Naive thymus-derived CD8-positive, alpha-beta T cell (primary cell): ENCODE measurements at places on chromosomes 4 and X. TPM values are rescaled to one million over a fixed set of nuclear protein-coding genes. Genes with fewer than 3 reads are reported as not detected.

Gene ADGRG4
- total RNA-seq, result not detected

- H3K36me3 ChIP-seq, result no peaks in the 10 kb centered on the region
- no peaks in the 10 kb centered on the region for H3K4me1 ChIP-seq
- H3K4me3 ChIP-seq, result no peak overlapping the region
- H3K27me3 ChIP-seq, result peaks cover 4% of the 10 kb centered on the region
Measured at GRCh38 chr4:54498661-54499111, 159.1 kb upstream of the KIT start.

Gene RASGEF1B
- total RNA-seq, result 13.6 TPM

GRCh38 chr4:185554365-185555126 is 19.2 kb upstream of the PDLIM3 start:
- H3K27ac ChIP-seq, result no peak overlapping the region
- DNase-seq, result no peak
- no peaks in the 10 kb centered on the region for H3K4me1 ChIP-seq
- H3K4me3 ChIP-seq, result no peak overlapping the region
- H3K36me3 ChIP-seq, result no peaks in the 10 kb centered on the region
- H3K27me3 ChIP-seq, result peaks cover 28% of the 10 kb centered on the region

DNA sequence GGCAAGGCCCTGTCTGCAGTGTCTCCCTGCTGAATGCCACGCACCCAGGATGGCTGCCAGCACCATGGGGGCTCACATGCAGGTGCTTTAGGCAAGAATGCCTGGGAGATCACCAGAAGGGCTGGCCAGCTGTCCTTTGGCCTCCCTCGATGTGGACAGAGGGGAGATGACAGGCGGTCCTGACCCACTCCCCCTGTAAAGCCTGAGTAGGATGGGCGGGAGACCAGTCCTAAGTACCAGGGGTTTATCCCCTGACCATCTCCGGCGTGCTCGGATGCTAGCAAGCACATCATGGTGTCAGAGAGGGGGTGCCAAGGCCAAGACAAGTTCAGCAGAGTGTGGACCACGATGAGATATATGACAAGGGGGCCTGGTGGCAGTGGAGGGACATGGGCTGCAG is 5.3 kb downstream of the PDZD4 start:
- H3K36me3 ChIP-seq, result no peaks in the 10 kb centered on the region
- DNase-seq, result no peak
- H3K4me1 ChIP-seq, result peaks cover 44% of the 10 kb centered on the region
- H3K27me3 ChIP-seq, result peaks cover 3% of the 10 kb centered on the region
- no peak overlapping the region for H3K27ac ChIP-seq

Gene FAT4
- not detected for total RNA-seq

- no peak overlapping the region for H3K27ac ChIP-seq
- H3K4me1 ChIP-seq, result no peaks in the 10 kb centered on the region
- DNase-seq, result no peak
- H3K36me3 ChIP-seq, result no peaks in the 10 kb centered on the region
- H3K4me3 ChIP-seq, result no peak overlapping the region
Measured at GRCh38 chr4:36549992-36550391, 268.6 kb downstream of the DTHD1 start.

DNA sequence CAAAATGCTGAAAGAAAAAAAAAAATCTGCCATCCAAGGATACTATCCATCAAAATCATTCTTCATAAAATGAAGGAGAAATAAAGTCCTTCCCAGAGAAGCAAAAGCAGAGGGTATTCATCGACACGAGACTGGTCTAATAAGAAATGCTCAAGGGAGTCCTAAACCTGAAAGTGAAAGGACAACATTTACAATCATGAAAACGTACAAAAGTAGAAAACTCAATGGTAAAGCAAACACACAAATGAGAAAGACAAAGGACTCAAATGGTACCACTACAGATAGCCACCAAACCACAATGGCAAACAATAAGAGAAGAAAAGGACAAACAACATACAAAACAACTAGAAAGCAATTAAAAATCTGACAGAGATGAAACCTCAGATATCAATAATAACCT is 41.0 kb downstream of the CD99L2 start:
- H3K27me3 ChIP-seq, result no peaks in the 10 kb centered on the region
- peaks cover 7% of the 10 kb centered on the region for H3K4me1 ChIP-seq
- H3K4me3 ChIP-seq, result no peak overlapping the region
- peaks cover 28% of the 10 kb centered on the region for H3K36me3 ChIP-seq
- no peak for DNase-seq
- H3K27ac ChIP-seq, result no peak overlapping the region

GRCh38 chr4:40066651-40067050 is 10.0 kb downstream of the N4BP2 start:
- no peak overlapping the region for H3K4me3 ChIP-seq
- peak overlapping the region; percentile 78 for H3K27ac ChIP-seq
- no peak for DNase-seq
- H3K4me1 ChIP-seq, result peaks cover 35% of the 10 kb centered on the region

Gene PHKA1
- total RNA-seq, result 0.80 TPM

GRCh38 chr4:99642725-99643489 is 14.7 kb downstream of the C4orf54 start:
- no peak overlapping the region for H3K27ac ChIP-seq
- H3K27me3 ChIP-seq, result peaks cover 8% of the 10 kb centered on the region
- DNase-seq, result no peak
- H3K4me1 ChIP-seq, result no peaks in the 10 kb centered on the region

Gene SULT1E1
- not detected for total RNA-seq

Gene THAP9
- 4.1 TPM for total RNA-seq

DNA sequence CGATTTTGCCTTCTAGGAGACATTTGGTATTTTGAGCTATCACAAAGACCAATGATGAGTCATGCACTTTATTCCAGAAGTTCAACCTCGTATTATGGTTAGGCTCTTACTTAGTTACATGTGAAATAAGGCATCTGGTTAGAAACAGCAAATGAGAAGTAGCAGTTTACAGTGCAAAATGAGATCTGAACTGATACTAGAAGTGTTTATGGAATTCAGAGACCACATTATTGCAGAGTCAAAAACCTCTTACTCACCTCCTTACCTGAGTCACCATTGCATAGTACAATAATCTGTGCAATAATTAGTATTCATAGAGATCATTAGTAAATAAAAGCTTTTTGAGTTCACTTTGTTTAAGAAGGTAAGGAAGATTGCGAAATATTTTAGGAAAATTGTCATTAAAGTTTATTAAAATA is 38.7 kb downstream of the SEC24B start:
- DNase-seq, result no peak
- no peak overlapping the region for H3K4me3 ChIP-seq
- H3K4me1 ChIP-seq, result peaks cover 18% of the 10 kb centered on the region
- H3K27ac ChIP-seq, result no peak overlapping the region
- peaks cover 21% of the 10 kb centered on the region for H3K36me3 ChIP-seq
- no peaks in the 10 kb centered on the region for H3K27me3 ChIP-seq

DNA sequence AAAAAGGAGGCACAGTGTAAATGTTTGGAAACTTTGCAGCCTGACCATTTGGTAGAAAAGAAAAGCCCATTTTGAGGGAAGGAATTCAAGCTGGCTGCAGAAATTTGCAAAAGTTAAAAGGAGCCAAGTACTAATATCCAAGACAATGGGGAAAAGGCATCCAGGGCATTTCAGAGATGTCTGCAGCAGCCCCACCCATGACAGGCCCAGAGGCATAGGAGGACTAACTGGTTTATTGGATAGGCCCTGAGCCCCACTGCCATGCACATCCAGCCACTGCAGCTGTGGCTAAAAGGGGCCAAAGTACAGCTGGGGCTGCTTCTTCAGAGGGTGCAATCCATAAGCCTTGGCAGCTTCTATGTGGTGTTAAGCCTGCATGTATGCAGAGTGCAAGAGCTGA is 104.9 kb downstream of the HS3ST1 start:
- no peaks in the 10 kb centered on the region for H3K4me1 ChIP-seq
- peaks cover 7% of the 10 kb centered on the region for H3K36me3 ChIP-seq
- DNase-seq, result no peak
- H3K27ac ChIP-seq, result no peak overlapping the region
- no peaks in the 10 kb centered on the region for H3K27me3 ChIP-seq

DNA sequence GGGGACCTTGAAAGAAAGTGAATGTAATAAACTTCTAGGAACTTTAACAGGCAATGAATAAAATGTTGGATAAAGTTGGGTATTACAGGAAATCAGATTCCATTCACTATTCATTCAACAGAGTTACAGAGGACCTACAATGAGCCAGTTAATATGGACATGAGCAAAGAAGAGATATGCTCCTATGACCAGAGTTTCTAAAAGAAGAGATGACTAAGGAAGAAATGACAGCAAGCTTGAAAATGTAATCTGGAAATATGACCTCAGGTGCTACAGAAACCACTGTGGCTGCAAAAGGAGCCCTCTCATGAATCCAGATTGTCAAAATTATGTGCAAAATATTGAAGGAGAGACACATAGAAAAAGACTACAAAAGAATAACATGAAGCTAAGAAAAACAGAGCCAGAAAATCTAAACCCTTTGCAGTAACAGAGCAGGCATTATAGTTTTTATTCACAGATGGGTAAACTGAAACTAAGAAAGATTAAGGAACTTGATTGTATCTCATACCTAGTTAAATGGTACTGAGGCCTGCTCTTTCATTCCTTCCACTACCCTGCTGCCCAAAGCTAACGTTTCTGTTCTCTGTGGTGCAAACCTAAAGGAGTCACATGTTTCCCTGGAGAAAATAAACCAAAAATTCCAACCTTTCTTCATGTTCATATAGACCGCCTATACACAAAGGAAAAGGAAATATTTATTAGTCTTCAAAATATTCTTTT is 378.3 kb downstream of the GBA3 start:
- no peaks in the 10 kb centered on the region for H3K27me3 ChIP-seq
- H3K36me3 ChIP-seq, result no peaks in the 10 kb centered on the region
- no peak overlapping the region for H3K27ac ChIP-seq

Gene SLC34A2
- total RNA-seq, result not detected

Gene LDOC1
- total RNA-seq, result 5.3 TPM

DNA sequence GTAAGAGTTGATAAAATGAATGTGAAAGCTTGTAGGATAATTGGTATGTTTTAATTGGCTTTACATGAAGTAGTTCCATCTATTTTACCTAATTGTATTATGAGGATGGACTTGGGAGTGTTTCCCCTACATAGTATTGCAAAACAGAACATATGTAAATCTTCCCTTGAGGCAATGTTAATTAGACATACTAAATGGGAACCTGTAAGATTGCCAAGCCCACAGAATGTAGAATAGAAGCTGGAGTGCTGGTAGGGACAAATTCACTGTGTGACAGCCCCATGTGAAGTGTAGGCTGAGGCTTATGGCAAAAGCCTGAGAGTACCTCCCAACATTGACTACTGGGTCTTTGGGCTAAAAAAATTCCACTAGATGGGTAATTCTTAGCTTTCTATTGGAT is 615.0 kb upstream of the AMOT start:
- no peaks in the 10 kb centered on the region for H3K27me3 ChIP-seq
- H3K4me3 ChIP-seq, result no peak overlapping the region
- H3K36me3 ChIP-seq, result no peaks in the 10 kb centered on the region
- DNase-seq, result no peak
- no peak overlapping the region for H3K27ac ChIP-seq

Gene BLOC1S4
- 40.0 TPM for total RNA-seq

Gene SLC25A4
- total RNA-seq, result 13.2 TPM

GRCh38 chr4:158208963-158209640 is 1.2 kb upstream of the TMEM144 start:
- peaks cover 19% of the 10 kb centered on the region for H3K4me1 ChIP-seq
- H3K27ac ChIP-seq, result no peak overlapping the region
- peak overlapping the region; percentile 22 for H3K4me3 ChIP-seq
- peaks cover 2% of the 10 kb centered on the region for H3K36me3 ChIP-seq
- DNase-seq, result no peak
- peaks cover 7% of the 10 kb centered on the region for H3K27me3 ChIP-seq
